ENCODE measurements at places on chromosomes 13 and 19.

DNA sequence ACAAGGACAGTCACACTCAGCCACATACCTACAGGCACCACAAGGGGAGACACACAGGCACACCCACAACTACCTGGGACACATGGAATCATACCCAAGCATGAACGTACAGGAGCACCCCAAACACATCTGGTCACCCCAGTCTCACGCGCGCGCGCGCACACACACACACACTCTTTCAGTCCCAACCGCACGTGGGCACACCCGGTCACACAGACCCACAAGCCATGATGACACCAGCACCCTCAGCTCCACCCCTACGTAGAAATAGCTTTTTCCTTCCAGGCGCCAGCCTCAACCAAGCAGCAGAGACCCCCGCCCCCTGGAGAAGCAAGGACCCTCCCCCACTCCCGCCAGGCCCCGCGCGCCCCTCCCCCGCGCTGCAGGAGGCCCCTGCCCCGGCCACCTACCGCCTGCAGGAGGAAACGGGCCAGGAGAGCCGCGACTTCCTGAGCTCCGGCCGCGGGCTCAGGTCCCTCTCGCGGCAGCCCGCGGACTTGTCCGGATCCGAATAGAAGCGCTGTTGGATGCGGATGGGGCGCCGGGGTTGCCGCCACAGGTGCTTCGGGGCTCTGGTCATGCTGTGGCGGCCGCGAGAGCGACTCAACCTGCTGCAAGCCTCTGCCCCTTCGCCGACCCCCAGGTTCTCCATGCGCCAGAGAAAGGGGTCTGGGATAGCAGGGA is 6.4 kb upstream of the PDE4C start:
- DNase-seq = no peak

DNA sequence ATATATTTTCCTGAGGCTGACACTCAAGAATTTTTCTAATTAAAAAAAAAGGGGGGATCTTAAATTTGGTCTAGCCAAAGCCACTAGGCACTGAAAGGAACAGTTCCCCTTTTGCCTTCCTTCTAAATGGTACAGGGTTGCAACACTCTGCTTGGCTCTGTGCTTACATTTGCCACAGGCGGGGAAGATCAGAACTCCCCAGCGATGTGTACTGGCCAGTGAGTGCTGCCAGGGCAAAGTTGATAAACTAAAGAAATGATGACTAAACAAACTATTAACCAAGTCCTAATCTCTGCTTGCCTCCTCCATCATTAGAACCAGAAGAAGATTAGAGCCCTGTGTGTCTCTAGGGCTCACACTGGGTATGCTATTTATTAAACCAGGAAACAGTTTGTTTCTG is 75.3 kb upstream of the SCEL start:
- DNase-seq = no peak

DNA sequence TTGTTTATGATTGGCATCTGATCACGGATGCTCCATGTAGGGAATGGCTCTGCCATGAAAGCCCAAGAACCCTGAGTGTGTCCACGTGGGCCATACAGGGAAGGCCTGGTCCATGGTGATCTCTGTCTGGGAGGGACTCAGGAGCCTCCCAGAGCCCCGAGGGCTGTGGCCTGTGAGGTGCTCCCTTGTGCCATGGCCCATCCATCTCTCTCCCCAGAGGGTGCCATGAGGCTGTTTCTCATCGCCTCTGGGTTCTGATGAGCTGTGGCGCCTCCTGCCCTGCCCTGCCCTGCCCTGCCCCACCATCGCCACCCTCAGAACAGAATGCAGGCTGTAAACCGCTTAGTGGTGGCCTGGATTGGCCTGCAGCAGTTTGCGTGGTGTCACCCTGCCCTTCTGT is 83.1 kb downstream of the ATP11A start:
- DNase-seq = no peak

GRCh38 chr19:17977488-17977887 is 10.6 kb downstream of the KCNN1 start:
- DNase-seq = no peak
